Fibroblast of skin of back (primary cell): ENCODE measurements at places on chromosomes 2 and 18.
A peak's percentile ranks its signal among the peaks of the same experiment; 100 is the strongest.

DNA sequence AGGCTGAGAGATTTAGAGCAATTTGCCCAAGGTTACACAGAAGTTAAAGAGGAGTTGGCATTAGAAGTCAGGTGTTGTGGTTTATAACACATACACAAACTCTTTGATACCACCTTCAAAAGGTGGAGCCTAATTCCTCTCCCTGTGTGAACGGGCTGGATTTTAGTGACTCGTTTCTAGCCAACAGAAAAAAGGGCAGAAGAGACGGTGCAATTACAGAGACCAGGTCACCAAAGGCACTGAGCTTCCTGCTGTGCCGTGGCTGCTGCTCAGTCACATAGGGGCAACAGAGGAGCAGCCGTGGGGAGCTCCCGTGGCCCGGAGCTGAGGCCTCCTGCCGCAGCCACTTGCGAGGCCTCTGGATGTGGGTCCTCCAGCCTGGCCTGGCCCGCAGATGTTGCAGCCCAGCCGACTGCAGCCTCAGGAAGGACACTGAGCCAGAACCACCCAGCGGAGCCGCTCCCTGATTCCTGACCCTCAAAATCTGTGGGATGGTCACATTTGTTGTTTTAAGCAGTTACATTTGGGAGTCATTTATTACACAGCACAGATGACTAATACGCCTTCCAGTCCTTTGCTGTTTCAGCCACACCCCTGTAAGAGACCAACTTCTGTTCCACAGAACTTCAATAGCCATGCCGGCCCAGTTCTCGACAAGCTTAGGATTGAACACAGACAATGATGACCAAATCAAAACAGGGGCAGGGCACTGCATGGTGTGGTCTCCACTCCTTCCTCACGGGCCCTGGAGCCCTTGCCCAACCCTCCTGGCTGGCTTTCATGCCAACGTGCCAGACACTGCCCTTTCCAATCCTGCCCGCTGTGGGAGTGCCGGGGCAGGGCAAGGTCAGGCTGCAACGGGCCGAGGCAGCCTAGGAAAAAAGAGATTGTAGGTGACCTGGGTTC is 17.1 kb downstream of the EDAR start:
- peak; percentile 67 for DNase-seq

DNA sequence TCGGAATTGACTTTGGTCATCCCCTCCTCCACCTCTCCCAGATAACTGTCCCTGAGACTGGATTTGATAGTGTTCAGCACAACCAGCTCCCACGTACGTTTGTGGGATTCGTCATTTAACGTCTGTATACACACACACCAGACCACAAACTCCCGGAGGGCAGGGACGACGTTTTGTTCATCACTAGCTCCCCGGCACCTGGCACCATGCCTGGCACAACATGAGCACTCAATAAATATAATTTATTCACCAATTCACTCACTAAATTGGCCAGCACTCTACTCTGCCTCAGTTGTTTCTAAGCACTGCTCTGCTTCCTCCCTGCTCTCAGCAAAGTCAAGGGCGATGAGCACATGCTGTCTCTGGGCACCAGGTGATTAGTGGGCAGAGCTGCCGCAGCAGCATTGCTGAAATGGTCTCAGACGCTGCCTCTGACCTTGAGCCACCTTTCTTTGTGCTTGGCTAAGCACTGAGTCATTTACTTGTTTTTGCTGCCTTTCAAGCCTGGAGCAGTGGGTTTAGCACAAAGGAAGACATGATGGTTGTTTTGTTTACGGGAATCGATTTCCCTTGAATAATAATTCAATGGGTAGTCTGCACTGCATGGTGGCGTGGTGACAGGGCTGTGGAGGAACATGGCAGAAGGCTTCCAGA is 19.3 kb upstream of the LOXHD1 start:
- DNase-seq, result no peak

DNA sequence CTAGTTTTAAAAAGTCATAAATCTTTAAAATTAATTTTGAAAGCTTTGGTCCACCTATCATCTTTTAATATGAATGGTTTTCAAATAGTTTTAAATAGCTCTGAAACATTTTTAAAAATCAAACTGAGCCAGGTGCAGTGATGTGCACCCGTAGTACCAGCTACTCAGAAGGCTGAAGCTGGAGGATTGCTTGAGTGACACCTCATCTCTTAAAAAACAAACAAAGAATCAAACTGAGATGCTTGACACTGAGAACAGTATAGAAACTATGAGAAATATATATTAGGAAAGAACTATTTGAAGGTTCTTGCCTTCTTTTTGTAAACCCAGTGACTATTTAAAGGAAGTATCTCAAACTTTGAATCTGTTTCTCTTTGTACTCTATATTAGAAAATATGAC is 67.4 kb downstream of the BARD1 start:
- DNase-seq, result no peak

GRCh38 chr18:80244956-80245730 is 2.2 kb downstream of the PARD6G start:
- DNase-seq, result no peak

DNA sequence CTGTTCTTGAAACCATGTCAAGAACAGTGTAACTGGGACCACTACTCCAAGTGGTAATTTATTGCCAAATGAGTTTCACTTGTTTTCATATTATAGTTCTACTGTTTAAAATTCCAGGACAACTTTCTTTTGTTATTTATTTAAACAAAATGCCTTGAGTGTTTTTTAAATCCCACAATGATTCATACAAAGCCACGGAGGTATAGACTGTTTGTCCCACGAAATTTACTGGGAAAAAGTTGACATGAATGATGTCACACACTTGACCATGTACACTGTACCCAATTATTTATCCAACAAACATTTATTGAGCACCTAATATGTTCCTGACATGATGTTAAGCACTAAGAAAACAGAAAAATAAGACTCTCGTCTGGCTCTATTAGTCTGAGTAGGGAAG is 243.9 kb upstream of the SIX2 start:
- peak; percentile 63 for DNase-seq

DNA sequence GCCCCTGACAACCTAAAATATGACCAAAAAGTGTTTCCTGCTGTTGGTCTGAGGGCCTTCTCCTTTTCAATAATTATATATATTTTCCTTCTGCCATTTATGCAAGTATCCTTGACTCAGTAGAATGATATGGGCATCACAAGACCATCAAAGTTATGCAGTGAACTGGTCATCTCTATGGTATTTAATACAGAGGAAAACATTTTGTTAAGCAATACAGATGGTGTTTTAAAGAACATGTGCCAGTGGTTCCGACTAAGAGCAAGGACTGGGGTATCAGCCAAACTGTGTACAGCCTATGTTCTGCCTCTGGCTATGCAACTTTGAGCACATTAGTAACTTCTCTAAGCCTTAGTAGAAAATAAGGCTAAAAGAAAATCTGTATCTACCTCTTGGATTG is 179.0 kb downstream of the TRABD2A start:
- DNase-seq, result peak; percentile 78

DNA sequence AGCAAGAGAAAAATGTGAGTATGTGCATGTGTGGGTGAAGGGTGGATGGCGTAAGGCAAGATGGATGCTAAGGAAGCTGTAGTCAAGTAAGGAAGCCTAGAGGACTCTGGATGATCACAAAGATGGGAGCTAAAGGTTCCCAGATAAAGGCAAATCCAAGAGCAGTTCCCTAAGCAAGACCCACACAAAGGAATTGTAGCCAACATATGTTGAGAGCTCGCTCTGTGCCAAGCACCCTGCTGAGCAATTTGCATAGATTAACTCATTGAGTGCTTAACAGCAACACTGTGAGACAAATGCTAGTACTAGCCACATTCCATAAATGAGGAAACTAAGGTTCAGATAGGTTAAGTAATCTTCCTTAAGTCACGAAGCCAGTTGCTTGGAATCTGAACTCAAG is 132.6 kb downstream of the C1D start:
- DNase-seq, result no peak

DNA sequence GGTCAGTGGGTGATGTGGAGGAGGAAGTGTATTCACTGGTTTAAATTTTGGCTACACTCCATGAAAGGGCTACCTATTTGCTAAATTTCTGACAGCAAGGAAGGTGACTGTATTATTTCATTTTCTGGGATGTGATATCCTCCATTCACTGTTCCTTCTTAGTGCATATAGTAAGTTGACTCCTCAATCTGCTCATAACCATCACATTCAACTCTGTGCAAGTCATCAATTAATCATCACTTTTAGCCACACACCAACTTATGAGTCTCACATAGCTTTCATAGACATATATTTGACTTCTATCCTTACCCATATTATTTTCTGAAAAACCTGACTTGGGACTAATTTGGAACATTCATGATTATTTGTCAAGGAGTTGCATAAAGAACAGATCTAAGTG is 16.9 kb downstream of the KLHL41 start:
- DNase-seq, result peak; percentile 18

- DNase-seq, result no peak
Observed at GRCh38 chr2:43303889-43304288, 77.5 kb upstream of the ZFP36L2 start.

- no peak for DNase-seq
Observed at GRCh38 chr2:167471734-167472133, 583.5 kb downstream of the XIRP2 start.

GRCh38 chr2:172297950-172298349 is 129.4 kb upstream of the ITGA6 start:
- DNase-seq, result no peak

DNA sequence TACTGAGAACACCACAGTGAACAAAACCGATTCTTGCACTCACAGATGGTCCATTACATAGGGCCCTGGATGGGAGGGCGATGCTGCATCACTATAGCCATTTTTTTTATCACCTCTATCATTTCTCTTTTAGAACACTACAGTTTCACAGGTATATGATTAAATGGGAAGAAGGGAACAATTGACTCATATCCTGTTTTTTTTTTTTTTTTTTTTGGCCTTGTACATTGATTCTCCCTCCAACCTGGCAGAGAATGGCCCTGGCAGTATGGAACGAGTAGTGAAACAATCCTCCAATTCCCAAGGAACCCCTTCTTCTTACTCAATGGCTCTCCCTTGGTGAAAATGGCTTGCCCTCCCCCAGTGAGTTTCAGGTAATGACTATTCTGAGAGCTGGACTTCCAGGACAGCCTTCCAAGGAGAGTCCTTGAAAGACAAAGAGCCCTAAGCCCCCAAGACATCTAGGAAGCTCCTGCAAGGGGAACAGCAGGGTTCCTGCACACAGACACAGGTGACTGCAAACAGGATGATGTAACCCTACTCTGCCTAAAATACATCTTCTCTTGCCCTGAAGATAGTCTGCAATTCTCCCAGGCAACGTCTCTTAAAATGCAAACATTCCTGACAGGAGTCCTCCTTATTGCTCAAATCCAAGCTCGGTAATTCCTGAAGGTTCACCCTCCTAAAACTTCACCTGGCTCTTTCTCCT is 405.4 kb downstream of the SETBP1 start:
- DNase-seq, result no peak

GRCh38 chr2:236172255-236173035 is 4.3 kb upstream of the GBX2 start:
- no peak for DNase-seq

GRCh38 chr2:128368437-128369107 is 49.9 kb upstream of the HS6ST1 start:
- no peak for DNase-seq

- DNase-seq, result no peak
Observed at GRCh38 chr2:168781191-168781817, 21.1 kb upstream of the NOSTRIN start.

DNA sequence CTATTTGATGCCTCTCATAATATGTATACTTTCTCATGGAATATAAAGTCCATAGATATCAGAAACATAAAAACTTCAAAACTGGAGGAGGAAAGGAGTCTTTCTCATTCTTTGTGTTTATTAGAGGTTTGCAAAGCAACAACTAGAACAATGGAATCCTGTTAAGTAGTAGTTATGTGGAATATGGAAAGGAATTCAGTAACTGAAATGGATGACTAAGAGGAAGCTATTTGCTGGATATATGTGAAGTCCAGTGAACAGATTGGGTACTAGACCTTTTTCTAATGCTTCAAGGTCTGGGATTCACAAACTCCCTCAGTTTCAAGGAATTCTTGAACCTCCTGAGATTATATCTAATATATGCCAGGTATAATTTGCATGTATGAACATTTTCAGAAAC is 353.6 kb upstream of the FANCL start:
- DNase-seq, result peak; percentile 31

DNA sequence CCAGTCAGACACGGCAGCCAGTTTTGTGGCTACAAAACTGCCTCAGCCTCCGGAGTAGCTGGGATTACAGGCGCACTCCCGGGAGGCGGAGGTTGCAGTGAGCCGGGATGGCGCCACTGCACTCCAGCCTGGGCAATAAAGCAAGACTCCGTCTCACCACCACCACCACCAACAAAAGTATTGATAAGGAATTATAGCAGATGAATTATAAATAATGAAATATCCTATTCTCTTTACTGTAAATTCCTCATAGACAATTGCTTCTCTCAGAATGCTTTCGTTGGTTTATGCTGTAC is 1.4 kb upstream of the FAM161A start:
- peak; percentile 2 for DNase-seq

DNA sequence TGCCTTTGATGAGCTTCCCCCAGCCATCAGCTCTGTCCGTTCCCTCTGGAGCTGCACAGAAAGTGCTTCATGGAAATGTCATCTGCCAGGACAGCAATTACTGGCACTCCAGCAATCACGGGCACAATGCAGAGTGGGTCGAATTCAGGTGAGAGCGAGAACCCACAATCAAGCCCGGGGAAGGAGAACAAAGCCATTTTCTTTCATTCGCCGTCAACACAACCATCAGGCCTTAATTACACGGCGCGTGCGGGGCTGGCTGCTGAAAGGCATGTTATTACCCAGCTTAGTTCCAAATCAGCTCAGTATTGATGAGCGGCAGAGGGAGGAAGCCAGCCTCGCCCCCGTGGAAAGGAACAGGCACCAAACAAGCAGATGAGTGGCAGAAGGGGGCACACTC is 143.9 kb downstream of the MYT1L start:
- DNase-seq, result no peak

DNA sequence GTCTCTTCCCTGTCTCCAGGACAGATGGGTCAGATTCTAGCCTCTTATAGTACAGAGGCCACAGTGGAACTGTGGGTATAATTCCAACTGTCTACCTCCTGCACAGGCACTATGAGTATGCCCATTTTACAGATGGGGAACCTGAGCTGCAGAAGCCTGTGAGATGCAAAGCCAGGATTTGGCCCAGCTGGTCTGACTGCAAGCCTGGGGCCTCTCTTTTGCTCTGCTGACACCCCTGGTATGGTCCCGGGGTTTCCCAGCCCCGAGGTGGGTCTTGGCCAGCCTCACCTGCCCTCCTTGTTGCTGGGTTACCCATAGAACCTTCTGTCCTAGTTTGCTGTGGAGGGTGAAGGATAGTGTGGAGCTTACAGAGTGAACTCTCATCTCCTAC is 9.8 kb downstream of the HS6ST1 start:
- no peak for DNase-seq

DNA sequence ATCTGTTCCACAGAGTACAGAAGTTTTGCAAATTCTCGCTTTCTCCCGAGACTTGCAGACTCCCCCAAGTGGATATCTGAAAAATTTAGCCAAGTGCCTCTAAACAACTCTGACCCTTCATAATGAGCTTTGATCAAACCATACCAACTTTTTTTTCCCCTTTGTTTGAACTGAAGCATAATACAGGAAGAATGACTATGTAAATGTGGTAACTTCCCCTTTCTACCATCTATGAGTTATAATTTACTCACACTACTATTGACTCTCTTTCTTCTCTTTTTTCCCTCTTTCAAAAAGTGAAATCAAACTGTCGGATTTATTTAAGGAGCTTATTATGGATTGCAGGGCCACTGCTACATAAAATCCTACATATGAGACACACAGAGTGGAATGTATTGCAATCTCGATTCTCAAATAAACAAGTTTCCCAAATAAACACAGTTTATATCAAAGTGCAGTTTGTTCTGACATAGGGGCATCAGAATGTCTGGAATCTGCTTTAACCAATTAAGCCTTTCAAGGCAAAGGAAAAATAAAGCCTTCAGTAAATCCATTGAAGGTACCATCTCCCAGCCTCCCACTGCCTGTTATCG is 1.4 kb upstream of the ZNF804A start:
- DNase-seq, result peak; percentile 54
